ENCODE measurements at places on chromosomes 1 and 21.
A peak's percentile ranks its signal among the peaks of the same experiment; 100 is the strongest.

DNA sequence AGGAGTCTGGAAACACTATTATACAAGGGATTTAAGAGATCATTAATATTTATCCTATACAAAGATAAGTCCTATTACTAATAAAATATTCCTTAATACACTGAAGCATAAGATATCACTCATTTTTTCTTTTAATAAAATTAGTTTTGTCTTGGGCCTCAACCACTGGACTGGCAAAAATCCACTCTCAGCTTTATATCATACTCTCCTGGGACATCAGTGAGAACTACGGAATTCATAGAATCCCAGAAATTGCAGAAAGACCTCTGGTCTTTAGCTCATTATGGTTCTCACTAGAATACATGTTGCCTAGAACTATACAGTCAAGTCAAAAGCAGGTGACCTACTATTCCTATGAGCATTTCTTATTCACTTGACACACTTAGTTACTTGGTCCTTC is 285.0 kb downstream of the LRRC40 start:
- DNase-seq = no peak

- no peak for DNase-seq
Observed at GRCh38 chr1:118326960-118327629, 142.1 kb upstream of the SPAG17 start.

GRCh38 chr1:217134857-217135568 is 411.8 kb upstream of the ESRRG start:
- no peak for DNase-seq

- no peak for DNase-seq
Observed at GRCh38 chr1:52549267-52549666, 3.6 kb downstream of the TUT4 start.

GRCh38 chr1:226995365-226996332 is 55.6 kb downstream of the COQ8A start:
- DNase-seq = no peak

DNA sequence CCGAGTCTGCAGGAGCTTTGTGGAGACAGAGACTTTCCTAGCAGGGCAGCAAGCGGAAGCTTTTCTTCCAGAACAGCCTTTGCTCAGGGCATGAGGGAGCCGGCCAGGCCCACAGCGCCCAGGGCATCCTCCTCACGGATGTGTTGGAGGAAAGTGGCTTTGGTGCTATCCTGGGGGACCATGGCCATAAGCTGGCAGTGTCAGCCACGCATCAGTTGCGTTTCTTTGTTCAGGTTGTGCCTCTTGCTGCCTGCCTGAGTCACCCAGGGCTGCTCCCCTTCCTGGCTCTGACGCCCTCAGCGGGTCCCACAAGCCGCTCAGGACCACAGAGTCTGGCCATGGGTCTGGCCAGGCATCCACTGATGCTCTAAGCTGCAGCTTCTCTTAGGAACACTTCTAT is 39.6 kb upstream of the PRSS38 start:
- DNase-seq = no peak

GRCh38 chr1:247347477-247348222 is 16.0 kb upstream of the ZNF496 start:
- DNase-seq = no peak

DNA sequence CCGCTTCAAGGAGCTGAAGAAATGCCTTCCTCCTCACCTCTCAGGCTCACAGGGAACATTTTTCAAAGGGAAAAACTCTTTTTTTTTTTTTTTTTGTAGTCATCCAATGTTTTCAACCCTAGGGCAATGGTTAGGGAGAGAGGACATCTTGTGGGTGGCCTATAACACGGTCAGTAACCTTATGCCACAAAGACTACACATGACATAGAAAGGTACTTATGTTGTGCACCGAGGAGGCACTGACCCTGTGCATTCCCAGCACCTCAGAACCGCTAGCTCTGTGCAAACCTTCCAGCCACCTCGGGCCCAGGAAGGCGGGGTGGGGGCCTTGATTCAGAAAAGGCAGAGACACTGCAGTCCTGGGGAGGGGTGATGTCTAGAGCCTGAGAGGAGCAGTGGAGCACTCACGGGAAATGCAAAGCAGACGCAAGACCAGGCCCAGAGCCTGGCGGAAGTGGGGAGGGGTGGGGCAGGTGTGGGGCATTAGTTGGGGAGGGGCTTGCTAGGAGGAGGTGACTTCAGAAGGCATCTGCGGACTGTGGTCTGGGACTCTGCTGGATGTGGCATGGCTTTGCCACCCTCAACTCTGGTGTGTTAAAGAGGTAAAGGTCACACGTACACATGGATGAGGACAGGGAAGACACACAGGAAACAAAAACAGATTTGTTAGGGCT is 68.6 kb downstream of the MDM4 start:
- DNase-seq = no peak

GRCh38 chr1:178692564-178693327 is 32.3 kb upstream of the RALGPS2 start:
- no peak for DNase-seq

DNA sequence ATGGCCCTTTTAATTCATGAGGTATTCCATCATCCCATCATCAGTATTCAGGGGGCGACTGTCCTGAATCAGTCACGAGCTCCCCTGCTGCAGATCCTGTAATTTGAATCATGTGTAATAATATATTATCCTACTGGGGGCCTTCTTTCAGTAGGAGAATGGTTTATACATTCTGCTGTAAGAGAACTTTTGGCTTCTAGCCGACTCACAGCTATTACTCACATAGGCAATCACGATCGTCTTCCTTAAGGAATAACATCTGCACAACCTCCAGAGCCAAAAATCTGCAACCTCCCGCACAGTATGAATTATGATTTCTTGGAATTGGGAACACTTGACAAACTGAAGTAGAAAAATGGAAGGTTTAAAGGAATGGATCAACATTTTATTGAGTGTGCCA is 343.0 kb downstream of the USP25 start:
- DNase-seq = no peak

DNA sequence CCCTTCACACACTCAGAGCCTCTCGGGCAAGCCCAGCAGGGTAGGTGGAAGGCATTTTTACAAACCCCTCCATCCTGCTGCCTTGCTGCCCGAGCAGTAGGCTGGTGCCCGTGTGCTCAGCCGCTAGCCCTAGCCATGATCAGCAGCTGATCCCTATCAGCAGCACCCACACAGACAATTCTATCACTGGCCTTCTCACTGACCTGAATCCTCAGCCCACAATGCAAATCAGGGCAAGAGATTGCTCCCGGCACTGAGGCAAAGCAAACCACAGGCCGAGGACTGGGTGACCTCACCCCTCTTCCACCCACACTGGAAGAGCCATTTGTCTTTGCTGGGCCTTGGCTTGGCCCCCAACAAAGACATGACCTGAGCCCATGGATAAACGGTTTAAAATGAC is 895 bp upstream of the PDZK1 start:
- no peak for DNase-seq

- DNase-seq = no peak
Observed at GRCh38 chr1:243346016-243346415, 90.2 kb downstream of the SDCCAG8 start.

- no peak for DNase-seq
Observed at GRCh38 chr1:245036102-245036501, 118.7 kb upstream of the KIF26B start.

DNA sequence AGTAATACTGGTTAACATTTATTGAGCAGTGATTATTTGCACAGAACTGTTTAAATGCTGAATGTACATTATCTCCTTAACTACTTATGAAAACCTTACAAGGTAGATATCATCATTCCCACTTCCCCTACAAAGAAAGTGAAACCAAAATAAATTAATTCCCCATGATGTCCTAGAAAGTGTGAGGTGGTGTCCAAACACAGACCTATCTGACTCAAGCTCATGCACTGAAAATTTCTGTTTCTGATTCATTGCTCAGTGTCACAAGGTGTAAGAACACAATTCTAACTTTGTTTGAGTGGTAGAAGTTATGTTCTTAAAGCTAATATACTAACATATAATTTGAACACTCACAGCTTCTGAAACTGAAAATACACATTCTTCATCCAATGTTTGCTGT is 178.7 kb downstream of the MRPL39 start:
- no peak for DNase-seq

DNA sequence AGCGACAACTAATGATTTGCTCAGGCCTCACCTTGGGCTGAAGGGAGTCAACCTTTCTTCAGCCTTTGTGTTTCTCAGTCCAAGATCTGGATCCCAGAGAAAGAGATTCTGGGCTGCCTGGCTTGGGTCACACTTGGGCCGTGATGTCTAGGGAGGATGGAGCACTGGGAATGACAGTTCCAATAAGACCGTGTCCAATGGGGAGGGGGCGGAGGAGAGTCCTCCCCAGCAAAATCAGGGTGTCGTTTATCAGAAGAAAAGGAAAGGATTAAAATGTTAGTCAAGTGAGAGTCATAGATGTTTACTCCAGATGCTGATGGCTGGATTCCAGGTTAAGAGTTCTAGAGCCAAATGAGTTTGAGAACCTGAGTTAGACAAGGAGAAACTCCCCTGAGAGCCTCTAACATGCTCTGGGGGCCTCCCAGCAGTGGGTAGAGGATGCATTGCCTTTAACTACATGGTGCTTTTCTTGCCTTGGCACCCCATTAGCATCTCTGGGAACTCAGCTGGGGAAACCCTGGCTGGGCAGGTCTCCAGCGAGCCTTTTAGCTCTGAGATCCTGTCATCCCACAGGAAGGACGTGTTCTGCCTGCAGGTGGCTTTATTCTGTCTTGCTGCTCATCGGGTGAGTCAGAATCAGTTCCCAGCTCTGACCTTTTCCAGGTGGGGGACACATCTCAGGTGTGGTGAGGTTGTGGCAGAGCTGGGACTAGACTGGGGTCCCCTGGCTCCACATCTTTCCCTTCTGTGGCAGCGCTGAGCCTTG is 22.2 kb downstream of the NIPAL3 start:
- DNase-seq = no peak

GRCh38 chr1:3570066-3570986 is 41.0 kb downstream of the MEGF6 start:
- DNase-seq = no peak

GRCh38 chr1:39431927-39432326 is 59.5 kb upstream of the BMP8A start:
- DNase-seq = no peak

DNA sequence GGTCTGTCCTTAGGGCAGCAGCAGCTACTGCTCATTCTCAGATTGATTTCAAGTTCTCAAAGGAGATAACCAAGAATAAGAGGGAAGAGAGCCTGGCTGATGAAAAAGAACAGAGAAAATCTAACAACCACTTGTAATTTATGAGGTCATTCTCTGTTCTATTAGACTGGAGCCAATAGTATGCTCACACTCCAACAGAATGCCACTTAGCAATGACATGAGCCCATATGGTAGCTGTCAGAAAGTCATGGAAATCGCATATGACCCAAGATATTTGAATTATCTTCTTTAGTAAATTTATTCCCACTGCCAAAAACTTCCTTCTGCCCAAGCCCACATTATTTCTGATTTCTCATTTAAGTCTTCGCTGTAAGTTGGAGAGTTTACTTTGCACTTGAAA is 53.7 kb upstream of the PLA2G4A start:
- DNase-seq = no peak

GRCh38 chr1:227257964-227258363 is 60.3 kb downstream of the CDC42BPA start:
- DNase-seq = no peak

- DNase-seq = no peak
Observed at GRCh38 chr1:178739285-178740045, 14.4 kb downstream of the RALGPS2 start.

- no peak for DNase-seq
Observed at GRCh38 chr1:234047123-234047522, 142.6 kb downstream of the SLC35F3 start.

- no peak for DNase-seq
Observed at GRCh38 chr1:148166558-148167492, 14.7 kb upstream of the NBPF11 start.

GRCh38 chr1:183580281-183580682 is 10.0 kb downstream of the NCF2 start:
- DNase-seq = peak; percentile 67

- no peak for DNase-seq
Observed at GRCh38 chr21:36678538-36678937, 20.4 kb upstream of the SIM2 start.

DNA sequence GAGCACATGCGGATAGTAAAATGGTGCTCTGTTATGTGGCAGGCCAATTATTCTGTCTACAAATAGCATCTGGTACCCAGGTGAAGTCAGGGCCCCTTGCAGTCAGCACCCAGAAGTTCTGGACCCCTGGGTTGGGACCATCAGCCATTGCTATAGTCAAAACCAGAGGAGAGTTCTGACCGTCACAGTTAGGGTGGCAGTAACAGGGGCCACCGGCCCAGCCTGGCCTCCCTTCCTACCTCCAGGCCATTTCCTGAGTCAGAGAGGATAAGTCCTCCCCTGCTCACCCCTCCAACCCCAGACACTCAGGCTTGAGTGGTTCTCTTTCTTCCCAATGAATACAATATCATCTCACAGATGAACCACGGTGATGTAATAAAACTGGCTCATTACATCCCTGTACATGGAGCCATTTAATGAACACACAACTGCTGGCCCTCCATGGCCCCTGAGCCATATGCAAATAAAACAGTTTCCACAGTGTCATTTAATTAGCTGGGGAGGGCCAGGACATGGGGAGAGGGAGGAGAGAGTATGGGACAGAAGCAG is 673.6 kb downstream of the MATN1 start:
- DNase-seq = no peak

- DNase-seq = no peak
Observed at GRCh38 chr1:227192163-227192562, 126.1 kb downstream of the CDC42BPA start.

DNA sequence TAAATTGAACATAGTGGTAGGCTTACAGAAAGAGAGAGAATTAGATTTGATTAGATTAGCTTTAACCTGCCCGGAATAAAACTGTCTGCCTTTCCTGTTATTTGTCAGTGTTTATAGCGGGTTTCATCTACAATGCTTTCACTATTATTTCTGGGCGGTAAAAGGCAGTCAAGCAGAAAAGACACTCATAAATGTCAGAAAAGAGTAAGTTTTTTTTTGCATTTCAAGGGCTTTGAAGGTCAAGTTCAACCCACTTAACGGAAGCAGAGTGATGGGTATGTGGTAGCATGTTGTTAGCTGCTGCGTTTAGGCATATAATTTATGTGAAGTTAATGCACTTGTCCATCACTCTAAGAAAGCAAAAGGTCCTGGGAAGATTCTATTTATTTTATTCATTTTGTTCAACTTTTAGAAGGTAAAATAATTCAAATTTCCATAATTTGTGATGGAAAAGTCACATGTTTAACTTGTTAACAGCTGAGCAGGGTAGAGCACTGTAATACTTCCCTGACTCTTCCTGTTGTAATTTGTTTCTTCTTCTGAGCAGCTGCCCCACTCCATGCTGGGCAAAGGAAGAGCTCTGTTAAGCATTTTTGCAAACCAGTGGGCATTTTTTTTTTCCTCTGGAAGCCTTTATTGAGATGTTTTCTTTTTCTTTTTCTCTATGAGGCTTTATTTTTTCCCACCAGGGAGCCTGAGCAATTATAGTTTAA is 220.1 kb downstream of the ST6GALNAC3 start:
- no peak for DNase-seq

DNA sequence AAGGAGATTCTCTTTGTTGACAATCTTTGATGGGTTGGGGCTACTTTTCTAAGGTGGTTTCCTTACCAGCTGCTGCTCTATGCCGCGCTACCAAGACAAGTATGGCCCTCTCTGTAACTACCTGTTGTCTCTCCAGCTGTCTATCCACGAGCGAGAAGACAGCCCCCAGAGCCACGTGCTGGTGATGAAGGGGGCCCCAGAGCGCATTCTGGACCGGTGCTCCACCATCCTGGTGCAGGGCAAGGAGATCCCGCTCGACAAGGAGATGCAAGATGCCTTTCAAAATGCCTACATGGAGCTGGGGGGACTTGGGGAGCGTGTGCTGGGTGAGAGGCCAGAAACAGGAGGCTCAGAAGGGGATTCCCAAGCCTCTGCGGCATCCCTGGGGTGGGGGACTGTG is 14.4 kb downstream of the ATP1A2 start:
- DNase-seq = no peak
